GM12891 (cell line): ENCODE measurements at places on chromosomes 12 and 14.

- no peak for DNase-seq
Measured at GRCh38 chr14:105841022-105842009, 314.9 kb downstream of the TMEM121 start.

GRCh38 chr12:113245695-113246477 is 24.6 kb downstream of the TPCN1 start:
- DNase-seq = no peak

- no peak for DNase-seq
Measured at GRCh38 chr12:6921996-6922946, 5.5 kb upstream of the ATN1 start.

GRCh38 chr12:98417266-98417665 is 98.1 kb upstream of the TMPO start:
- no peak for DNase-seq

DNA sequence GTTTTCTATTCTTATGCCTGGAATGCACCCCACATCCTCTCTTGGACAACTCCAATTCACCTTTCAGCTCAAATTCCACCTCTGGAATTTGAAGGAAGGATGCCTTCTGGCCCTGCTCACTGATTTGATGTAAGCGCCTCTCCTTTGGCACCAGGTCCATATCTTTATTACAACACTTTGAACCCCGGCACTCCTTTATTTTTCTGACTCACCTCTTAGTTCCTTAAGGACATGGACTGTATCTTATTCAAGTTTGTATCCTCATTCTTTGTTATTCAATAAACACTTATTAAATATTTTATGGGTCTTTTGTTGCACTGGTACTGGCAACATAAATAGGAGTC is 3.1 kb downstream of the GALC start:
- DNase-seq = no peak

DNA sequence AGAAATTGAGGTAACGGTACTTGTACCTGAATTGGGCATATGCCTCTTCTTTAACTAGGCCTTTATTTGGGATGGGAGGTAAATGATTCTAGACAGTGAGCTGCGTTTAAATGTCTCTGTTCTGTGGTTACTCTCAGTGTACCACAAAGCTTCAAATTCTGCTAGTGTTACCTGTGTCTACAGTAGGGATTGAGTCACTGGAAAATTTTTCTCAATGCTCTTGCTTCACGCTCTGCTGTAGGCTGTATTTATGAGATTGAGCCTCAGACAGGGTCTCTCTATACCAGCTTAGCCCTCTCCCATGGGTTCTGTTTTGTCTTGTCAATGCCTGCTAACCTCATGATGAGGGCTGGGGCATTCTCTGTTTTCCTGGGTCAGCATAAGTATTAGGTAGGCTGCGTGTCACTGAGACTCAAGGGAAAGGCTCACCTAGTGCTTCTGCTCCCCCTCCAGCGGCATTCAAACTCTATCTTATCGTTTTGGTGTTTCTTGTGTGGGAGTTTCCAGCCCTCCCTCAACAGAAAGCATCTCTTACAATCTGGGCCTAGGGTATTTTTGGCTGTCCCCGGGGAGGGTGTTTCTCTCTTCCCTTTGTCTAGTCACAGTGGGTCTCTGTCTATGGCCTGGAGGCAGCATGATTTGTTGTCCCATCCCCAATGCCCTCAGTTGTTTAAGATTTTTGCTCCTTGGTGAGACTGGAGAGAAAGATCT is 285.8 kb downstream of the ADGRD1 start:
- no peak for DNase-seq

GRCh38 chr12:63045020-63045860 is 105.8 kb downstream of the AVPR1A start:
- DNase-seq = no peak

DNA sequence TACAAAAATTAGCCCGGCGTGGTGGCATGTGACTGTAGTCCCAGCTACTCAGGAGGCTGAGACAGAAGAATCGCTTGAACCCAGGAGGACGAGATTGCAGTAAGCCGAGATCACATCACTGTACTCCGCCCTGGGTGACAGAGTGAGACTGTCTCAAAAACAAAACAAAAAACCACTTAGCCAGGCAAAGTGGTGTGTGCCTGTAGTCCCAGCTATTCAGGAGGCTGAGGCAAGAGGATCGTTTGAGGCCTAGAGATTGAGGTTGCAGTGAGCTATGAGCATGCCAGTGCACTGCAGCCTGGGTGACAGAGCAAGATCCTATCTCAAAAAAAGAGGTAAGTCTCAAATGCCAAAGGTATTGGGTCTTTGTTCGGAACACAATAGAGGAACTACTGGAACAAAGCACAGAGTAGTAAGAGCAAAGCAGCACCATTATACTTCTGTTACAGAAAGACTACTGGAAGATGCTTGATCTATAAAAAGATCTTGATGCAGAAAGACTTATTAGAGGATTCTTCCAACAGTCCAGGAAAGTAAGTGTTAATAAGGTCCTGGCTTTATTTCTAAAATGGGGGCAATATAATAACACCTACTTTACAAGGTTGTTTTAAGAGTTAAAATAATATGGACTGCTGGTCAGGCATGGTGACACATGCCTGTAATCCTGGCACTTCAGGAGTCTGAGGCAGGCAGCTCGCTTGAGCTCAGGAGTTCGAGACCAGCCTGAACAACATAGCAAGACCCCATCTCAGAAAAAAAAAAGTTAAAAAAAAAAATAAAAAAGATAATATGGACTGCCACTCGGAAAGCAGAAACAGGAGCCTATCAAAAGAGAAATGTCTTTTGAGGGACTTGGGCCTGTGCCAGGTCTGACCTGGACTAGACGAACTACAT is 29.9 kb downstream of the BTBD7 start:
- no peak for DNase-seq

DNA sequence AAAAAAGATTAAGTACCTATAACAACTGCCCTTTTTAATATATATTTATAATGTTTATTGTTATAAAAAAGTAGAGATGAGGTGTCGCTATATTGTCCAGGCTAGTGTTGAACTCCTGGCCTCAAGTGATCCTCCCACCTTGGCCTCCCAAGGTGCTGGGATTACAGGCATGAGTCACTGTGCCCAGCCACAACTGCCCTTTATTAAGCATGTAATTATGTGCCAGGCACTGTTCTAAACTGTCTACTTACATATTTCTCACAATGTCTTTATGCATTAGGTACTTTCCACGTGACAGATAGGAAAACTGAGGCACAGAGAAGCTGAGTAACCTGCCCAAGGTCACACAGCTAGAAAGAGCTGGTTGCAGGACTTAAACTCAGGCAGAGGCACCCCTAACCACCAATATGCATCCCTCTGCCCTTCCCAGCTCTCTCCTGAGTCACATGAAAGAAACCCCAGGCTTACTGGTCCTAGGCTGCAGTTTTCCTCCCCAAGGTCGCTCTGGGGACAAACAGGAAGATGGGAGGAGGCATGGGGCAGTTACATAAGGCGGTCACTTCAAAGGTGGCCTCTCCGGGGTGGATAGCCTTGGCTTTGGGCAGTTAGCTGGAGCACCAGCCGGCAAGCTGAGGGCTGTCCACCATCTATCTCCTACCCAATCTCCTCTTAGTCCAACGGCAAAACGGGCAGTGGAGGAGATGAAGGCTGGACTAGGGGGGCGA is 54.6 kb upstream of the TBX3 start:
- DNase-seq = no peak

DNA sequence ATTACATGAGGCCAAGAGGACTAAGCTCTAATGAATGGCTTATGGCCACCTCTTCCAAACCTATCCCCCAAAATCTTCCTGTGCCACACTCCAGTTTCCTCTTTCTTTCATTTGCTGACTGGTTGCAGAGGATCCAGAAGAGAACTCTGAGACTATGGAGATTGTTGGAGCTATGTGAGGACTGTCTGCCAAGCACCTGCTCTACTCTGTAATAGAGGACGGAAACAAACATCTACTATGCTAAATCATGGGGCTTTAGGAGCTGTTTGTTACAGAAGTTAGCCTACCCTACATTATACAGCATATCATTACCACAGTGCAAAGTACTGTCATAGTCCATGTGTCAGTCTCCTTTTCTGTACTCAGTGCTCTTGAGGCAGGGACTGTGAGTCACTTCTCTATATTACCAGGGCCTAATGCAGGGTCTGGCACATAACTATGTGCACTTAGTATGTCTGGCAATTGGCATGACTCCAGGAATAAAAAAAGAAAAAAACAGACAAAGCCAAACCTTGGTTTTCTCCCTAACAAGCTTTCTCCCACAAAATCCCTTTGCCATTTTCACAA is 95.1 kb downstream of the RPAP3 start:
- DNase-seq = no peak

DNA sequence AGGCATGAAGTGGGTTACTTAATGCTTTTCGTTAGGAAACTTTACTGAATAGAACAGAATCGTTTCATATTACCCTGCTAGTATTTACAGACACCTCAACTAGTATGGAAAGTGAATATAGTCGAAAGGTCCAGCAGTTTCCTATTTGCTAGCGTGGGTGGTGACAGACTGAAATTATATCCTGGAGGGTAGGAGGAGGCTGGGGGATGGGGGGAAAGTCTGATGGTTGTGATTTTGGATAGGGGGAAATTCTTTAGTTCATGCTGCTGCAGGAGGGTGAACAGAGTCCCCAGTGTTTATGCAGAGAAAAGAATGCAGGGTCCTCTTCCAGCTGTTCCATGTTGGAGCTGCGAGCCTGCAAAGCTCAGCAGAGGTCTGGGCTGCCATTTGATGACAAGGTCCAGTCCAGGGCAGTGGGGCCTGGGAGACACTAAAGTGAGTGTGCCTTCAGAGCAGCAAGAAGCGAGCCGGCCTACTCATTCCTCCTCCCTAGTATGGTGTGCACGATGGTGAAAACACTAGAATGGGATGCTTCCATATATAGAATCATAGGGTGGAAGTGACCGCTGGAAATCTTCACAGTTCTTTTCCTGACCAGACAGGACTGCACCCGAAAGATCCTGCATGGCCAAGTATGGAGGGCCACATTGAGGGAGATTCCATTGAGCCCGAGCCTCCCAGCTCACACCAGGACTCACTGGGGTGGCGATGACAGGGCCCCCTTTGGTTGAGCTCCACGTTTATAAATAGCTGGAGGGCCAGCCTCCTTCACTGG is 2.1 kb downstream of the SAMD4A start:
- DNase-seq = no peak

DNA sequence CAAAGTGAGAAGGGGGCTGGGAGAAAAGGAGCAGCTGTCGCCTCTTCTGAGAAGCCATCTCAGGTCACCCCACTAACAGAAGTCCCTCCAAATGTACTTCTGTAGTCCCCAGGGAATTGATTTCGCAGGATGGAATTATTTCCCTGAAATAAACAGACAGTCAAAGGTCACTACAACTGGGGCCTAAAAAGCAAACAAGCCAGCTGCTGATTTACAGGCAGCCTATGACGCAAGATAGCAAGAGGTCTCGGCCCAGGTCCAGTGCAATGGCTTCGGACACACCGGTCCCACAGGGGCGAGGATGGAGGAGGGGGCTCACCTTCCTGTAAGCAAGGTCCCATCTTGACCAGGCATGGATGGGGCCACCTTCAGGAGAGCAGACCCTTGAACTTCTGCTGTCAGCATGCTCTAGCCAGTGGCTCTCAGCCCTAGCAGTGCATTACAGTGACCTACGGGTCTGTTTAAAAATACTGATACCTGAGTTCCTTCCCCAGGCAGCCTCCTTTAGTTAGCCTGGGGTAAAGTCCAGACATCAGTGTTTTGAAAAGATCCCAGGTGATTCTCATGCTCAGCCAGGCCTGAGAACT is 18.1 kb downstream of the NUAK1 start:
- no peak for DNase-seq

DNA sequence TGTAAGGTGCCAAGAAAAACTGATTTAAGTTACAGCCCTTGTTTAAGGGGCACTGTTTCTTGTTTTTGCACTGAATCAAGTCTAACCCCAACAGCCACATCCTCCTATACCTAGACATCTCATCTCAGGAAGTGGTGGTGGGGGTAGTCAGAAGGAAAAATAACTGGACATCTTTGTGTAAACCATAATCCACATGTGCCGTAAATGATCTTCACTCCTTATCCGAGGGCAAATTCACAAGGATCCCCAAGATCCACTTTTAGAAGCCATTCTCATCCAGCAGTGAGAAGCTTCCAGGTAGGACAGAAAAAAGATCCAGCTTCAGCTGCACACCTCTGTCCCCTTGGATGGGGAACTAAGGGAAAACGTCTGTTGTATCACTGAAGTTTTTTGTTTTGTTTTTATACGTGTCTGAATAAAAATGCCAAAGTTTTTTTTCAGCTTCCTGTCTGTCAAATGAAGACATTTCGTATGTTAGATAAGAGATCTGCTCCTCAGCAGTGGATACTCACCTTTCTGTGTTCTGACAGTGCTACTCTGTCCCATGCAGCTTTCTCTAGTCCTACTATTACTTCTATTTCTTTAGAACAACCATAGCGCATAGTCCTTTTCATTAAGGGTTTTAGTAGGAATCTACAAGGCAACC is 1.2 kb upstream of the PA2G4 start:
- DNase-seq = no peak

GRCh38 chr12:111596985-111597830 is 1.9 kb downstream of the ATXN2 start:
- peak; percentile 23 for DNase-seq

- no peak for DNase-seq
Measured at GRCh38 chr12:49091056-49091835, 3.4 kb downstream of the DHH start.

GRCh38 chr12:51242120-51242519 is 3.5 kb downstream of the DAZAP2 start:
- no peak for DNase-seq

DNA sequence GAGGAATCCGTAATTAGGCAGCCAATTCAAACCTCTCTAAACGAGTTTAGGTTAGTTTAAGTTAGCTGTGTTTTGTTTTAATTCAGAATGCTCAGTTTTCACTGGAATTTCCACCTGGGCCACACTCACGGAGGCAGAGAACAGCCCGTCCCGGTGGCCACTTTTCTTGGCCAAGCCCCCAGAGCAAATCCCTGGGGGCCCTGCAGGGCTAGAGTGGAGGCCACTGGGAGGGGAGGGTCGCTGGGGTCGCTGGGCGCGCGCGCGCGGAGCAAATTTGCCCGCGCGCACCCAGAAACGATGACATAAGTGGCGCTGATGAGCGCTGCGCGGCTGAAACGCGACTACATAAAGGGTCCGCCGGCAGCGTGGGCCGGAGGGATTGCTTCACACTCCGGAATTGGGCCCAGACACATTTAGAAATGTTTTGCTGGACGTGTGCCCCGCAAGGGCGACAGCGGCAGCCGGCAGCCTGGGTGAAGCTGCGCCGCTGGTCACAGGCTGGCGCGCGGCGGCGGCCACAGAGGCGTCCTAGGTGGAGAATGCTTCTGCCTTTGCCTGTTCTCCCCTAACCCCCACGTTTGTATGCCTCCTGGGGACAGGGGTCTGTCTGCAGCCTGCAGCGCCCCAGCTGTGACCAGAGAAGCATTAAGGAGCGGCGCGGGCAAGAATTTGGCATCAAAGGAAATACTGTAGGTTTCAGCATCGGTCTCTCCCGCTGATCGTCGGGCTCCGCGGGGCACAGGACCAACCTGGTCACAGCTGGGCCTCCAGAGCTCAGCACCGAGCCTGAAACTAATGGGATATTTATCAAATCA is 37.9 kb upstream of the TBX5 start:
- no peak for DNase-seq

DNA sequence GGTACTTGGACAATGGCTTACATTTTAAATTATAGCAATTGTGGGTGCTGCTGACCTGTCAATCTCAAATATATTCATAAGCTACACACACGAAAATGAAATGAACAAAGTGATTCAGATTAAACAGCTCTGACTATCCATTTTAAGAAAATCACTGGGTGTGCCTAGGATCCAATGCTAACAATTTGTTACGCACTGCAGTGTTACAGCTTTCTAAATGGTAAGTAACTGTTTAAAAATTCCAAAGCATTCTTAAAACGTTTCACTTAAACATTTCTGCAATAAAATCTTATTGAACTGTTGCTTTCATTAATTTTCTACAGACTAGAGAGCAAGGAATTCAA is 18.9 kb downstream of the LMO3 start:
- DNase-seq = no peak
